ENCODE measurements at places on chromosomes 6 and 20. TPM values are rescaled to one million over a fixed set of nuclear protein-coding genes. Genes with fewer than 3 reads are reported as not detected.

The MTFR2 gene
- total RNA-seq: 0.76 TPM

DNA sequence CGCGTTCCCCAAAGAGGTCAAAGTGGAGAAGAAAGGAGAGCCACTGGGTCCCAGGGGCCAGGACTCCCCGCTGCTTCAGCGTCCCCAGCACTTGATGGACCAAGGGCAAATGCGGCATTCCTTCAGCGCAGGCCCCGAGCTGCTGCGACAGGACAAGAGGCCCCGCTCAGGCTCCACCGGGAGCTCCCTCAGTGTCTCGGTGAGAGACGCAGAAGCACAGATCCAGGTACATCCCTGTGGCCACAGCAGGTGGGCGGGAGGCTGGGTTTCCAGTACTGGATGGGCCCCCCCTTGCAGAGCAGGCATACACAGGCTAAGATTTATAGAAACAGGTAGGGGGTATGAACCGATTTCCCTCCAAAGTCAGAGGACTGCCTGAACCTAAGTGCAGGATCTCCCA, 42.7 kb upstream of the SMIM28 start:
- DNase-seq: no peak

GRCh38 chr6:26017632-26017966, 55.0 kb downstream of the TRIM38 start:
- peak; percentile 81 for DNase-seq

- DNase-seq: no peak
These were observed 19.6 kb downstream of the SCGN start for GRCh38 chr6:25671652-25672051.

DNA sequence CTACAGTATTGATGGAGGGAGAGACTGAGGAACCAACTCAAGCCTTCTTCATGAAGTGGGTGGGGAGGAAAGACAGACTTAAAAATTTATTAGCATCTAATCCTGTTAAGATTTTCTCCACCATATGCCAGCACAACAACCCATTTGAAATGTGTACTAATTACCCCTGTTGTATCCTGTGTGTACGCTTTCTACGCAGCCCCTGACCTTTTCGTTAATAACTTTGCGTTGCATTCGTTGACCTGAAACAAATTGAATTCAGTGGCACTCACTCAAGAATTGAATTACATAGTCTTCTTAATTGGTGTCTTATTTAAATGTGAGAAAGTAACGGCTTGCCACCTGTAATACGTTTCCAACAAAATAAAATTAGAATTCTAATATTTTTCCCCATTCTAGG, 113.9 kb downstream of the LINC00237 start:
- no peak for DNase-seq

GRCh38 chr6:152952866-152953509, 29.9 kb downstream of the FBXO5 start:
- peak; percentile 56 for DNase-seq

DNA sequence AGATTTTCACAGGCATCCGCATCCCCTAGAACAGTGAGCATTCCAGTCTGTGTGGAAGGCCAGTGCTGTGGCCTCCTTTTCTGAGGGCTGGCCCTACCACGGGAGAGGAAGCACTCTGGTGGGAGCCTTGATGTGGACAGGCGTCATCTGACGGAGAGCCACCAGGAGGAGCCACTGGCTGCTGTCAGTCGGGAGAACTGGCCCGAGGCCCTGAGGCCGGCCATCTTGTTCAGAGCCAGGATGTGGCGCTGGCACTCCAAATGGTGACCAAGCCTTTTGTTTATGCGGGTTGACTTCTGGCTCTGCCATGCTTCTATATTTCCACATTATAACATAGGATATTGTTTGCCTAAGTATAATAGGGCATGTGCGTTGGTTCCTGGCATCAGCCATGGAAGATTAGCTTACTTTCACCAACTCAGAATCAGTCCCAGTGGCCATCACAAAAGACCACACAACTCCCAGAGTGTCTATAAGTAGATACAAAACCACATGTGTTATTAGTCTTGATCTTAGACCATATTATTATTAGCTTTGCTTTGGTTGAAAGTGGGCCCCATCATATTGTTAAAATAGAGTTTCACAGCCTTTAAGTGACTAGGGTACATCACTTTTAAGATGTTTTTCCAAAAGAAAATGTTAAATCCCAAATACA, 273.9 kb upstream of the TAB2 start:
- no peak for DNase-seq

The RAET1L gene
- total RNA-seq: not detected

- DNase-seq: no peak
These were observed 41.0 kb downstream of the COX4I2 start for GRCh38 chr20:31678389-31679356.

DNA sequence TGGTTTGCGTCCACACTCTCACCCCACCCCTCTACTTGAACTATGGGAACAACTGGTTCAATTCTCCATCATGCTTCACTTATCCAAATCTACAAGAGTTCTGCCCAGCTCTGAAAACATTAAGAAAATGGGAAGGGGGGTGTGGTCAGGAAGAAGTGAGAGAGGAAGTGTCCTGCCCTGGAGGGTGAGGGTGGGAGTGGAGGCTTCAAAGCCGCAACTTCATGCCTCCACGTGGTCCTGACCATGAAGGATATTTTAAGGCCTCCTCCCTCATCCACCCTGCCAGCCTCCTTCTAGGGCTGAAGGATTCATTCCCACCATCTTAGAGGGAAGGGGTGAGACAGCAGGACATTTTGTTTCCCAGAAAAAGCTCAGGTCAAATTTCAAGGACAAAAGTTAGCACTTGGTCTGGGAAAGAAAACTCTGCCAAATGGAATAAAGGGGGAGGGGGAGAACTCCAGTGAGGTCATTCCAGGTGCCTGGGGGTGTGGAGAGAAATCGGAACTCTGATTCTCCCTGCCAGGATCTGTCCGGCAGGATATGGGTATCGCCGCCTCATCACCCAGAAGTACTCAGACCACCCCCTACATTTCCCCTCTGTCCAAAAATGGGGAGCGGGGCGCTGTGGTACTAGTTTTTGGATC, 4.9 kb downstream of the RIMS4 start:
- DNase-seq: no peak

- no peak for DNase-seq
These were observed 116.8 kb downstream of the CDC5L start for GRCh38 chr6:44504301-44504791.

DNA sequence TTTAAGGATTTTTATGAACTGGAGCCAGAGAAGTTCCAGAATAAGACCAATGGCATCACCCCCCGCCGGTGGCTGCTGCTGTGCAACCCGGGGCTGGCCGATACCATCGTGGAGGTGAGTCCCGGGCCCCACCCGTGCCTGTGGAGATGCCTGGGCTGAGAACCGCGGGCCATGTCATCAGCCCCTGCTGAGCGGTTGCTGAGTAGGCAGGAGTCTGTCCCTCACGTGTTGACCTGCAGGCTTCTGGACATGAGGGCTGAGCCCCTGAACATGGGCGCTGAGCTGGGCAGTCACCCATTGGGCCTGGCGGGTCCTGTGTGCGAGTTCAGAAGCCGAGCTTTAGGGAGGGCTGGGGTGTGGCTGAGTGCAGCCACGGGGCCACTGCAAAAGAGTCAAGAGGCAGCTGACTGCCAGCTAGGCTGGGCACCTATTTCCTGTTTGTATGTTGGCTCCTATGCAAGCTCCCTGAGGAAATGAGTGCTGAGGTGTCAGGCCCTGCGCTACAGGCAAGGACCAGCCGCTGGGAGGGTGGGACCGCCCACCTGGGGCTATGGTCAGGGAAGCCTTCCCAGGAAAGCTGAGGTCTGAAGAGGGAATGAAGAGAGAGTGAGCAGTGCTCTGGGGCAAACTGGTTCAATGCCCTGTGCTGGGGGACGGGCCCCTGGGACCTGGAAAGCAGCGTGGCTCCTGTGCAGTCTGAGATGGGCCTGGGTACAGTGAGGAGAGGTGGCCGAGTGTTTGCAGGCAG, 34.3 kb downstream of the PYGB start:
- DNase-seq: no peak

GRCh38 chr20:31967830-31968249, at the start of gene XKR7:
XKR7 (plus strand) TSS chr20:31968151; CDS start chr20:31968176, 25 bp downstream.
- no peak for DNase-seq

- DNase-seq: peak; percentile 44
These were observed 44.6 kb downstream of the TOX2 start for GRCh38 chr20:43959079-43959919.

- no peak for DNase-seq
These were observed 131.4 kb upstream of the SLC2A12 start for GRCh38 chr6:134183844-134184243.

The IL17A gene
- not detected for total RNA-seq

DNA sequence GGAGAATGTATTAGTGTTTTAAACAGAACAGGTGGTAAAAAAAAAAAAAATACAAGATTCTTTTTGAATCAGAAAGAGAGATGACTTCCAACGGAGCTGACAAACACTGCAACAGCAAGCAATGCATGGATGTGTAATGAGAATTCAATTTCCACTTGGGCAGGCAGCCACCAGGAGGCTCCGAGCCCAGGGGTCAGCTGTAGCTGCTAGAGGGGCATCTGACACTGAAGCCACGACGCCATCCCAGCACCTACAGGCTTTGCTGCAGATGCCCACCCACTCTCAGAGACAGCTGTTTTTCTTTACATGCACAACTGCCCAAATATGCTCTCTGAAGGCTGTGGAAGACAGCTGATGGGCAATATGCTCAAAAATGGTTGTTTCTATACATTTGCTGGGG, 75.4 kb downstream of the ELOVL5 start:
- DNase-seq: no peak

- no peak for DNase-seq
These were observed 95.3 kb downstream of the MDGA1 start for GRCh38 chr6:37602346-37602745.

The SLC22A1 gene
- total RNA-seq: not detected

The RCAN2 gene
- 0.26 TPM for total RNA-seq

- DNase-seq: no peak
These were observed 107.3 kb downstream of the TFAP2B start for GRCh38 chr6:50925981-50926380.

DNA sequence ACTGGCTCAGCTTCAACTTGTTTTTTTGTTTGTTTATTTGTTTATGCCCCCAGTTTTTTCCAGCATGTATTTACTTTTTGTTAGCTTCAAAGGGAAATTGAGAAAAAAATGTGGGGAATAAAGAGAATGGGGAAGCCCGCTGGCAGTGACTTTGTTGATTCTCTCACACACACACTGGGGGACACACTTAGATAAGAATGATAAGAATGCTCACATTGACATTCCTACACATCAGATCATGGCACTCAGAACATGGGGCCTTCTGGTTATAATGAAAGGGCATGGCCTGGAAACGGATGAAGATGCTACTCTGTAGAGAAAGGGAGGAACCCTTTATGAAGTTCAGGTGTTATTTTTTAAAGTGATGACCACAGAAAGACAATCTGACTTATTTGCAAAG, 15.6 kb upstream of the DAAM2 start:
- DNase-seq: no peak
